ENCODE measurements at places on chromosomes 3 and 15.

GRCh38 chr3:162626172-162626571 is 1129.6 kb downstream of the OTOL1 start:
- DNase-seq, result no peak

DNA sequence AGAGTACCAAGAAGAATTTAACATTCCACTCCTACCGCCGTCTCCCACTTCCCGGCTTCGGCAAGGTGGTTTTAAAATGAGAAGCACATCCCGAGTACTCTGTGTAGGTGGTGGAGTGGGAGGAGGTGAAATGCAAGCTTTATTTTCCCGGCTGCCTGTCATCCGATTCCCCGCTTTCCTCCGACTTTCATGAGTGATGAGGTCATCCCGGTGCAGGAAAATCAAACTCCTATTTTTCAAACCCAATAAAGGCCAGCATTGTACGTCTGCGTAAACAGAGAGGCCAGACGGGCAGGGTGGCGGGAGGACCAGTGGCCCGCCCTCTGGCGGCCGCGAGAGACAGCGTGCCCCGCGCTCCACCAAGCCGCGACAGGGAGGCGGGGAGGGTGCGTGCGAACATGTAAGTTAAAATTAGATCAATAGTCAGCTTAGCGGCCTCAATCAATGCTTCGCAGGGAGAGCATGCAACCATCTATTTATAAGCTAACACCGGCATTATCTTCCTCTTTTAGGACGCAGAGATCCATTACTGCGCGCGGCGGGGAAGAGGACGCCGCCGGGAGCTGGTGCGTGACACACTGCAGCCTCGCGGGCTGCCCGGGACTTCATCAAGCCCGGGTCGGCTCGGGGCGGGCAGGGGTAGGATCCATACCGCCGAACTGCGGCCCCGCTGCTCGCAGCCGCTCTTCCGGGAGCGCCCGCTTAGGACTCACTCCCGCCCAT is 163.3 kb downstream of the CD47 start:
- DNase-seq, result peak; percentile 64

DNA sequence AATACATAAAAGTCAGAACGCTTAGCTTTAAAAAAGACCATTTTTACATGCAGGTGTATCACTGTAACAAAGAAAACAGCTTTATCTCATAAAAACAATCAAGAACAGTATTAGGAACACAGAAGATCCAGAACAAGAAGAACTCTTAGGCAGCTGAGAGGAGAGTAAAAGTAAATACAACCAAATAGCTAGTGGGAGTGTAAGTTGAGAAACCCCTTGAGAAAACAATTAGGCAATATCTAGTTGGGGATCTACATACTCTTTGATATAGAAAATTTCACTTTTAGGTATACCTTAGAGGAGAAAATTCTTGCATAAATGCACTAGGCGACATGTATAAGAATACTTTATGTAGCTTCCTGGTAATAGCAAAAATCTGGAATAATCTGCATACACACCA is 7.5 kb downstream of the TMF1 start:
- DNase-seq, result no peak

- DNase-seq, result peak; percentile 37
Measured at GRCh38 chr3:30776186-30776815, 118.2 kb downstream of the GADL1 start.

DNA sequence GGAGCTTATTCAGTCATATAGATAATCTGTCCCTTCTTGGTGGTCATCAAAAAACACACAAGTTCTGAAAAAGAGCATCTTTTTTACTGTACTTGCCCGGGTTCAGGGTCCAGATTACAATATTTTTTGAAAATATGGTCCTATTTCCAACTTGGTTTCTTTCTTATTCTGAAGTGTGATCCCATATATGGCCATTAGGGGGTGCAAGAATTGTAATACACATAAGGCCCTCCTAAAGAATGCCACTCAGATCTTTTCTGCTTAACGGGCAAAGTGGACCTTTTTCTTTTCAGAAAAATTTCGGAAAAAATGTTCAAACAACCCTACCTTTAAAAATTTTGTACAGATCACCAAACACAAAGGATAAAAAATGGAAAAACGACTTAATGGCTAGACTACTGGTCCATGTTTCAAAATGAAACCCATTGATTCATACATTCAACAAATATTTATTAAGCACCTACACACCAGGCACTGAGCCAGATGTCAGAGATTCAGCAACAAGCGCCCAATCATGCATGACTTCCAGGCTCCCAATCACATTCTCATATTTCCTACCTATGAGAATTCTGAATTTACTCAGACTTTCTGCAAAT is 102.0 kb upstream of the MYRIP start:
- peak; percentile 1 for DNase-seq

- no peak for DNase-seq
Measured at GRCh38 chr3:89876116-89876515, 768.7 kb downstream of the EPHA3 start.

DNA sequence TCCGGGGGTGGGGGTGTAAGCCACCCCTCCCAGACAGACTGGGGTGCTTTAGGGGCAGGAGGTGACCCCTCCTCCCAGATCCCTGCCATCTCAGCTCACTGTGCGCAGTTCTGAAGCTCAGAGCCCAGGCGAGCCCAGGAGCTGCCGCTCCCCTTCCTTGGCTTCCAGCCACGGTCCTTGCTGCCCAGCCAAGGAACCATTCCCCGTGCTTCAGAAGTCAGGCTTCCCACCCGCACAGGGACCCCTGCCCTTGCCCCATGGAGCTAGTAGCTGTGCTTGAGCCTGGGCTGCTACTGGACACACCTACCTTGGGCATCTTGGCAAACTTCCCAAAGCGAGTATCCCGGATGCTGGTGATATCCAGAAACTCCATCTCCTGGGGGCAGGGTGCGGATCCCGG is 4.8 kb downstream of the PLCB2 start:
- no peak for DNase-seq

- DNase-seq, result no peak
Measured at GRCh38 chr3:196772897-196773296, 33.2 kb downstream of the PAK2 start.

DNA sequence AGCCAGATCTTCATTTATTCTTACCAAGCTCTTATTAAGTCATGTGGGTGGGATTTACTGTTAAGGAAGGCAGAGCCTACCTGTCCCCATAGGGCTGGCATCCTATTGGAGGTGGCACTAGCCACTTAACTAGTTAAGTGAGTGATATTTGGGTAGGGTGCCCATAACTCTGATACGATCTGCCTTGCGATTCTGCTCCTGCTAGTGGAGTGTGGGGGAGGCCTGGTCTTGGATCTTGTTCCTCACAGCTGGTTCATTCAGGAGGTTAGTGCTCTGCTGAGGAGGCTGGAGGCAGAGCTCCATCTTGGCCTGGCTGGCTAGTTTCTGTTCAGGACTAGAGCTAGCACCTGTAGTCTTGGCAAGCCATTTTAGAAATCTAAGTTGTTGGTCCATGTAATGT is 9.3 kb downstream of the BAHD1 start:
- DNase-seq, result no peak

- DNase-seq, result no peak
Measured at GRCh38 chr3:186732169-186732766, 15.1 kb downstream of the KNG1 start.

DNA sequence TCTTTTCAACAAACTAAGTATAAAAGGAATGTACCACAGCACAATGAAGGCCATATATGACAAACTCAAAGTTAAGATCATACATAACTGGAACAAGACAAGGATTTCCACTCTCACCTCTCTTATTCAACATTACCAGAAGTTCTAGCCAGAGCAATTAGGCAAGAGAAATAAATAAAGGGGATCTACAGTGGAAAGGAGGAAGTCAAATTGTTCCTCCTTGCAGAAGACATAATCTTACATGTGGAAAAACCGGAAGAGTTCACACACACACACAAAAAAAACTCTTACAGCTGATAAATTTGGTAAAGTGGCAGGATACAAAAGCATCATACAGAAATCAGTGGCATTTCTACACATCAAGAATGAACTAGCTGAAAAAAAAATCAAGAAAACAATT is 277.9 kb downstream of the MCTP2 start:
- no peak for DNase-seq

- DNase-seq, result peak; percentile 98
Measured at GRCh38 chr15:67120839-67121643, 55.6 kb downstream of the SMAD3 start.

DNA sequence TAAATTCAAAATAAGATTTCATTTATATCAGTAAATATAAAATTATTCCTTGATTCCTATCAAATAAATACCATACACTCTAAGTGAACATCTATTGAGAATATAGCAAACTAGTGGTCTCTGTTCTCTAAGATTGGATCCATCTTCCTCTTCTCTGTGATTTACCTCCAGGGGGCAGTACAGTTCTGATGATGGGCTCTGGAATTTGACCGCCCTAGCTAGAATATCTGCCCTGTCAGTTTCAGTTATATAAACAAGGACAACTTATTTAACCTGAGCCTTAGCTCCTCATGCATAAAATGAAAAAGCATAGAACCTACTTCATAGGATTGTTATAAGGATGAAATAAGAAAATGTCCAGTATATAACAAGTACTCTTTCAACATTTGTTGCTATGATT is 171.1 kb upstream of the CCDC54 start:
- no peak for DNase-seq

DNA sequence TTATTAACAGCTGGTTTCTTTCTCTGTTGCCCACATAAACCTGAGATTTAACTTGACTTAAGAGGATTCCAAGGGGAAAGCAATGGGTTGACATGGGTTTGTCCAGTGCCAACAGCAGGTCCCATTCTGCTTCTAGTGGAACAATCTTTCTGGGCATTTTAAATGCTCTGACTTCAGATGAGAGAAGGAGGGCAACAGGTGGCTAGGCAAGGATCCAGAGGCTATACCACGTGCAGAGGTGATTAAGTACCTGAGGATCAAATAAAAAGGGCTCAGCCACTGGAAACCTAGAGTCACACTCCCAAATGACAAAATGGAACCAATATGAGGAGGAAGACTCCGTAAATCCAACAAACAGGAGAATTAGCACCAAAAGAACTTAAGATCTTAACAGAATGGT is 28.5 kb downstream of the CMTM6 start:
- no peak for DNase-seq

GRCh38 chr3:187019542-187020072 is 89.3 kb downstream of the ST6GAL1 start:
- DNase-seq, result no peak

- no peak for DNase-seq
Measured at GRCh38 chr15:90645873-90646575, 71.1 kb upstream of the BLM start.

DNA sequence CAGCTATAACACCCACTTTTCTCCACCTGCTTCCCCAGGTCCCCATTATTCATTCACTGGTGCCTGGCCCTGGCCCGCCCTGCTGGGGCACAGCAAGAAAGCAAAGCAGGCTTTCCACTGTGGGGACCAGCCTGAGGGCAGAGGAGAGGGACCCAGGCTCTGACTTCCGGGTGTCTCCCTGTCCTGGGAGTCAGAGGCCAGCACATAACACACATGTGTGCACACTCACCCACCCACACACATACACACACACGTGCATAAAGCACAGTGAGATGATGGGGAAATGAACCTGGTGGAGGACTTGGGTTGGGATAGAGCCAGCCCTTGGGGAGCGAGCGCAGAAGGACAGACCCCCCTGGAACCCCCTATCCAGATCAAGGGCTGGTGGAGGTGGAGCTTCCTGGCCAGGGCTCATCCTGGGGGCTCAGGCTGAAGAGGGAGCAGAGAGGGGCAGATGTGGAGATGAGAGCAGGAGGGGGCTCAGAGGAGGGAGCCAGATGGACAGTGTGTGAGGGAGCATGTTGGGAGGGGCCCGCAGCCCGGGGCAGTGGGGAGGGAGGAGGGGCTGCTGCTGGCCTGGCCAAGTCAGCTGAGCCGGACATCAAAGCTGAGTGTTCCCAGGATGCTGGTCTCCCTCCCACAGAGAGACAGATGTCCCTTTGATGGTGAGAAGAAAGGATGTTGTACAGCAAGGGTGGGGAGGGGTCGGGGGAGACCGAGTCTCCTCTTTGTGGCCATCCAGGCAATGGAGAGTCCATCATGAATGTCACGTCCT is 78.2 kb downstream of the LINGO1 start:
- no peak for DNase-seq

DNA sequence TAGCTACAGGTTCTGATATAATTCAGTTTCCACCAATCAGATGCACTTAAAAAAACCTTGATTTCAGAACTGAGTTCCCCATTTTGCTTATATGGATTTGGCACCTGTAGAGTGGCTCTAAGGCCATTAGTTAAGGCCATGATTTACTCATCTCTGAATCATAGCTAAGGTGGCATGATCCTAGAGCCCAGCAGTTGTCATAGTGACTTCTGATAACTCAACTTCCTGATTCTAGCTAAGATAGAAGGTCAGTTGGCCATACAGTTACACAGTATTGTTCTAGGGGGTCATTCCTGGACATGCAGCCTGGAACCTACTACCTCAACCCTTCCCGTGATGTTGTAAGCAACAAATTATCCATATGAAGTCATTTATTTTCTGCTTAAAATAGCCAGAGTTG is 15.9 kb upstream of the TMEM87A start:
- no peak for DNase-seq

DNA sequence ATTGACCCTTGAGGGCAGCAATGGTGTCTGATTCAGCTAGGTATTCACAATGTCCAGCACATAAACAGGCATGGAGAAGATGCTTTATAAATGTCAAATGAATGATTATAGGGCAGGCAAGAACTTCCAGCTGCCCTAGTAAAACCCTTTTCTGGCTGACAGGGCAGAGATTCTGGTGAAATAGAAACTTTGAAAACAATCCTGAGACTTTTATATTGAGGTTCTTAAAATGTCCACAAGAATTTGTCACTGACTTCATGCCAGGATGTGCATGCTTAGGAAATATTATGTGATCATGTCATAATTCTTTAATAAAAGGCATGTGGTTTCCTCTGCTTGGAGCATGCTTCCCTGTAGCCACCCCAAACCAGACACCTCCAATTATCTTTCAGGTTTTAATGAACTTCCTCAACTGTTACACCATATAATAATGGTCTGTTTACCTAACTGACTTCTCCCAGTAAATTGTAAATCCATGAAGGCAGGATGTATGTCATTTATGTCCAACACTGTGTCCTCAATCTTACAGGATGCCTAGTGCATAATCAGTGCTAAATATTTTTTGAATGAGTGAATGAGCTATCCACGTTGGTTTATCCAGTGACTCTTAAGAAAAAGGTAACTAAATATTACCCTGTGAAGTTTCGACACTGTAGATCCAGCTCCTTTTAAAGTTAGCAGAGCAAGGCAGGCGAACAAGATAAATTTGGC is 43.4 kb upstream of the CLRN1 start:
- DNase-seq, result no peak

DNA sequence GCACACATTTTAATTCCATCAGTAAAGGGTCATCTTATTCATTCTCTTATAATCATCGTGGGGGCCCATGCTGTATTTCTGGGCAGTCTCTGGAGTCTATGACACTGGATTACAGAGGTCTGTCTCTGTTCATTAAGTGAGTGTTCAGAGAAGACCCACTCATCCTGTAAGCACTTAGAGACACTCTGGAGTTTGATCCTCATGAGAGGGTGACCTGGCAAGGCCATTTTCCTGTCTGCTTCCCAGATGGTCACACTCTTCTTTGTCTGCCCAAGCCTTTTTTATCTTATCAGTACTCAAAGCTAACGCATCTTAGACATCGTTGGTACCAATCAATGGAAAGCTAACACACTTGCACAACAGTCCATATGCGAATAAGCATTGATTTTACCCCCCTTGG is 333.1 kb downstream of the RORA start:
- DNase-seq, result no peak

Data from CD14-positive monocyte (primary cell).